ENCODE measurements at places on chromosomes 3 and 15. TPM values are rescaled to one million over a fixed set of nuclear protein-coding genes. Genes with fewer than 3 reads are reported as not detected.

DNA sequence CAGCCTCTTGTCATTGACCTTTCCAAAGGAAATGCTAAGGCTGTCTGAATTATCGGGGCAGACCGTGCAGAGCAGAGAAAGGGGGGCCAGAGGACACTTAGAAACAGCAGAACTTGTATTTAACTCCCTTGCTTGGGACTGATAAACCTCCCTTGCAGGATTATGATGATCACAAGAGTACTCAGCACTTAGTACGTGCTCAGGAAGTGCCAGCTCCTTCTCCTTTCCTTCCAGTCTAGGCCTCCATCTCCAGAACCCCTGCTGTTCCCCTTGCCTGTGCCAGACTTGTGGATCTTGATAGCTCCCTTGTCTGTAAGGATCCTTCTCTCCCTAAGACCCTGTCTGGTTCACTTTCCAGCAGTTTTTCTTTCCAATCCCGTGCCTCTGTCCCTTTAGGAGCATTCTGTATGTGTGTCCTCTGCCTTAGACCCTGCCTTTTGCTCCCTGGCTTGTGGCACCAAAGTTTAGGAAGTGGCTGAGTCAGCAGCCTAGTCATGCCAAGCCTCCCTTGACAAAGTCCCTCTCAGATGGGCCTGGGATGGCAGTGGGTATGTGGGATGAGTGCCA is 747 bp downstream of the SORD start:
- H3K4me1 ChIP-seq, result peaks cover 43% of the 10 kb centered on the region
- H3K4me3 ChIP-seq, result peak overlapping the region; percentile 91
- peaks cover 20% of the 10 kb centered on the region for H3K36me3 ChIP-seq
- DNase-seq, result no peak
- H3K27ac ChIP-seq, result peak overlapping the region; percentile 90

DNA sequence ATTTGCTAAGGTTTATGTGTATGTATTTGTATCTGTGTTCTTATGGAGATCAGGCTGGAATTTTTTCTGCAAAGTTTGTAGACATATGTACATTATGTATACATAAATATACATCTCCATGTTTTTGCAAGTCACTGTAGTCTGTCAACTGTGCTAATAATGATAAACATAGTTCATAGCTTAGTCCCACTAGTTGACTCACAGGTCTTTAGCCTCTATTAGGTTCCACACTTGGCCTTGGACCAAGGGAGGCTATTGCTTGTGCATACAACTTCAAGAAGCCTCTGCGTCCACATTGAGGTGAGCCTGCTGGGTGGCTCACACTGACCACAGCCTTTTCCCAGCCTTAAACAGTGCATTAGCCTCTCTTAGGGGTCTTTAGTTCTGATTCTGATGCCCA is 243.8 kb upstream of the PEX5L start:
- peaks cover 24% of the 10 kb centered on the region for H3K27me3 ChIP-seq
- H3K4me1 ChIP-seq, result peaks cover 2% of the 10 kb centered on the region
- no peak for DNase-seq
- no peak overlapping the region for H3K4me3 ChIP-seq

DNA sequence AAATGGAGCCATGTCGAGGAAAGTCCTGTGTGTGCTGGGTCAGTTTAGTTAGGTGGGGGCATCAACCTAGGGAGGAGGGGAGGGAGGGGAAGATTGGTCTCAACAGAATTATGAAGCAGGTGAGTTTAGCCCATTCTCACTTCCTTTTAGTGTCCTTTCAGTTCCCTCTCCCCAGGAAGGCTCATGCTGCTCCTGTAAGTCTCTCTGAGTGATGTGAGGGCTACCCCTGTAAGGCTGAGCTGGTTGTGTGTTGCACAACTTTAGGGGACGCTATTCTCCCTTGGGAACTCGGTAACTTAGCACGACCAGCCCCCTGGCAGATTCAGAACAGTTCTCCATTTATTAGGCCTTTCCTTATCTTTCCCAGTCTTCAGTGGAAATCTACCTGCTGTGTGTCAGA is 21.2 kb downstream of the IL5RA start:
- no peaks in the 10 kb centered on the region for H3K27me3 ChIP-seq
- H3K4me3 ChIP-seq, result no peak overlapping the region
- peaks cover 1% of the 10 kb centered on the region for H3K4me1 ChIP-seq
- no peak overlapping the region for H3K27ac ChIP-seq

- H3K27me3 ChIP-seq, result no peaks in the 10 kb centered on the region
- H3K4me3 ChIP-seq, result no peak overlapping the region
- no peak overlapping the region for H3K27ac ChIP-seq
- no peaks in the 10 kb centered on the region for H3K36me3 ChIP-seq
These were observed 135.5 kb upstream of the ZPLD1 start for GRCh38 chr3:102299125-102299877.

DNA sequence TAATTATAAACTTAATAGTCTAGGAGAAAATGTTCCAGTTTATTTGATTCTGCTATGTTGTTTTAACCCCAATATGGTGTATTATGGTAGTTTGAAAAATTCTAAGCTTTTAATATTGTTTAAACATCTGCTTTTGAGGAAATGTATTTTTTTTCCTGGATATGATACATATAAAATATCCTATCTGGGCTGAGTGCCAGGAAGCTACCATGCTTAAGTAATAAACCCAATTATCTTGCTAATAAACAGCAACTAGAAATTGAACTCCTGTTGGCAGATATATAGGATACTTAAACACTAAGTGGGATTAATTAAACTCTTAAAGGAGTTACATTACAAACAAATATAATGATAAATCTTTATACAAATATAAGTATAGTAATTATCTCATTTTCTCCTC is 293.7 kb upstream of the GRM7 start:
- H3K4me1 ChIP-seq, result no peaks in the 10 kb centered on the region
- DNase-seq, result no peak
- no peak overlapping the region for H3K27ac ChIP-seq
- H3K36me3 ChIP-seq, result peaks cover 1% of the 10 kb centered on the region
- no peaks in the 10 kb centered on the region for H3K27me3 ChIP-seq

Gene BCL2A1
- not detected for total RNA-seq

Gene NAALADL2
- total RNA-seq, result 10.4 TPM

Gene MITF
- 15.7 TPM for total RNA-seq

DNA sequence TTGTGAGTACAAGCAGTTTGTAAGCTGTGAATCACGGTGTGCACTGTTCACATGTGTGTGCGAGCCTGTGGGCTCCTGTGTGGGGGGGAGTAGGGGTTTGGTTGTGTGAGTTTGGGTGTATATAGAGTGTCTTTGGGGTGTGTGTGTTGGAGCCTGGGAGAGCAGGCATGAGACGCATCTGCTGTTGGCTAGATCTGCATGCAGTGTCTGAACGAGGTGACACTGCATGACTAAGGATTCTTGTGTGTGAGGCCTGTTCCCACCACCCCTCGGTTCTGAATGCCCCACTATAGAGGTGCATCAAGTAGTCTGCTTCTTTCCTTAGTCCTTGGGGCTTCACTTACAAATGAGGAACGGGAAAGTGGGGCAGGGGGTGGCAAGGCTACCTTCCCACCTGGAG is 68.4 kb downstream of the MAGEF1 start:
- H3K27ac ChIP-seq, result no peak overlapping the region
- no peak for DNase-seq
- H3K4me3 ChIP-seq, result no peak overlapping the region

Gene CYP1A2
- total RNA-seq, result not detected

GRCh38 chr3:83622526-83622925 is 1336.3 kb upstream of the CADM2 start:
- H3K4me3 ChIP-seq, result no peak overlapping the region
- no peak overlapping the region for H3K27ac ChIP-seq
- no peaks in the 10 kb centered on the region for H3K36me3 ChIP-seq

DNA sequence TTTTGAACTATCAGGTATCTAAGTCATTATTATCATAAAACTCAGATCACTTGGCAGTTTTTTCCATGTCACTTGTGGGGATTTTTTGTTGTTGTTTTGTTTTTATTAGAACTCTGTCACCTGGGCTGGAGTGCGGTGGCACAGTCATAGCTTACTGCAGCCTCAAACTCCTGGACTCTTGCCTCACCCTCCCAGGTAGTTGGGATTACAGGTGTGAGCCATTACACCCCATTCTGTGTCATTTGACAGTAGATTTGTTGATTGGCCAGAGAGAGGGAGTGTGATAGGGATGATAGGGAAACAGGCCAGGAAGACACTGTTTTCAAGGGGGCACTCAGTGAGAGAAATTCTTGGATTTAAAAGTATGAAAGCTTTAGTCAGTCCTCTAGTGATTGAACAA is 54.7 kb upstream of the SCAANT1 start:
- no peaks in the 10 kb centered on the region for H3K27me3 ChIP-seq
- peak overlapping the region; percentile 53 for H3K27ac ChIP-seq
- no peaks in the 10 kb centered on the region for H3K36me3 ChIP-seq
- H3K4me3 ChIP-seq, result no peak overlapping the region
- DNase-seq, result no peak

- no peak overlapping the region for H3K4me3 ChIP-seq
- H3K36me3 ChIP-seq, result no peaks in the 10 kb centered on the region
- H3K27me3 ChIP-seq, result no peaks in the 10 kb centered on the region
- no peak overlapping the region for H3K27ac ChIP-seq
These were observed 32.0 kb downstream of the DNAH12 start for GRCh38 chr3:57512166-57512565.

DNA sequence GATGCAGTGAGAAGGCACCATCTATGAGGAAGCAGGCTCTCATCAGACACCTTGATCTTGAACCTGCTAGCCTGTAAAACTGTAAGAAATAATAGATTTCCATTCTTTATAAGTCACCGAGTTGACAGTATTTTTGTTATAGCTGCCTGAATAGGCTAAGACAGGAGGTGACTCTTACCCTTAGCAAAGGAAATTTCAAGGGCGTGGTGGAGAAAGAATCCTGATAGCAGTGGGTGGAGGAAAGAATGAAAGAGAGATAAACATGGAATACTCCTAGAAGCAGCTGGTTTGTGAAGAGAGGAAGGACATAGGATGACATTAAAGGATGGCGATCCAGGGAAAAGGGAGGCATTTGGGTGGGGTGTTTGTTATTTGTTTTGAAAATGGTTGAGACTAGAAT is 41.4 kb downstream of the SIDT1 start:
- no peak for DNase-seq
- H3K27me3 ChIP-seq, result no peaks in the 10 kb centered on the region
- H3K4me1 ChIP-seq, result peaks cover 15% of the 10 kb centered on the region
- no peak overlapping the region for H3K4me3 ChIP-seq
- no peak overlapping the region for H3K27ac ChIP-seq
- no peaks in the 10 kb centered on the region for H3K36me3 ChIP-seq

DNA sequence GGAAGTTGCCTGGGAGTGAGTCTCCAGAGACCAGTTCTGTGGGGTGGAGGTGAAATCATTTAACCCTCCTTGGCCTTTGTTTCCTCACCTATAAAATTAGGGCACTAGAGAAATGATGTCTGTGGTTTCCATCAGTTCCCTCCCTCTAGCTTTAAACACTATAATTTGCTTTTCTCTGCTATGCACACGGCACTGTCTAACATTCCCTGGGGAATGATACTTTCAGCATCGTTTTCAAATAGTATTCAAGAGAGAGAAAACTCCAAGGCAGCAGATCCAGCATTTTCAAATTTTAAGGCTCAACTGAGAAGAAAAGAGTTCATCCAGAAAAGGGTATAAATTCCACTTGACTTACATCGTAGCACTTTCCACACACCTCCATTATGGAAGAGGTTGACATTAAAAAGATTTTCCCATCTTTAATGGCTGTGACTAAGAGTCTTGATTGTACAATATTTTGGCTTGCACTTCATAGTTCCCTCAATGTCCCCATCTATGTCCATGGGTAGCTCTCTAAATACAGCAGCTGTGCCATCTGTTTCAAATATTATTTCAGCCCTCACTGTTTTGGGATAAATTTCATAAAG is 137.7 kb upstream of the ZPLD1 start:
- no peaks in the 10 kb centered on the region for H3K27me3 ChIP-seq
- DNase-seq, result no peak
- H3K27ac ChIP-seq, result no peak overlapping the region
- H3K4me3 ChIP-seq, result no peak overlapping the region
- peaks cover 19% of the 10 kb centered on the region for H3K4me1 ChIP-seq
- no peaks in the 10 kb centered on the region for H3K36me3 ChIP-seq

- no peak for DNase-seq
- H3K27ac ChIP-seq, result no peak overlapping the region
- no peak overlapping the region for H3K4me3 ChIP-seq
- H3K4me1 ChIP-seq, result no peaks in the 10 kb centered on the region
These were observed 15.3 kb downstream of the DNAJC13 start for GRCh38 chr3:132432639-132433038.

DNA sequence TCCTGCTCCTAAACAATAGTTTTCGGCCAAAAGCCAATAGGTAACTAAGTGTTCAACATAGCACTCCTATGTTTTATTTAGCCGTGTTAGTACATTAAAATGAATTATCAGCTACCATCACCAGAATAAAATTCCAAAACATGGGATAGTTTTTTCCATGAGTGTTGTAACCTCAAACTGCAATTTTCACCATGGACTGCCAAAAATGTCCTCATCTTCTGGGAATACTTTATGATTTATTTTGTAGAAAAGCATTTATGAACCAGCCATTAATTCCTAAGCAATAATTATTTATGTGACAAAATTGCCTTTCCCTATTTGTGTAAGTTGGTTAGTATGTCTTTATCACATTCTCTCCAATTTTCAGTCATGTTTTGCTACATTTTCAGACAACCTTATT is 438.1 kb downstream of the NAALADL2 start:
- H3K27ac ChIP-seq, result no peak overlapping the region
- no peaks in the 10 kb centered on the region for H3K27me3 ChIP-seq
- no peak for DNase-seq
- H3K4me3 ChIP-seq, result no peak overlapping the region

Gene PHLDB2
- total RNA-seq, result 59.1 TPM

- peaks cover 3% of the 10 kb centered on the region for H3K27me3 ChIP-seq
- H3K36me3 ChIP-seq, result no peaks in the 10 kb centered on the region
- no peak for DNase-seq
- H3K4me3 ChIP-seq, result no peak overlapping the region
These were observed 74.9 kb upstream of the XCR1 start for GRCh38 chr3:46102059-46102779.

GRCh38 chr15:66865622-66866611 is 163.9 kb downstream of the SMAD6 start:
- no peaks in the 10 kb centered on the region for H3K27me3 ChIP-seq
- peaks cover 5% of the 10 kb centered on the region for H3K4me1 ChIP-seq
- no peak for DNase-seq
- no peak overlapping the region for H3K4me3 ChIP-seq
- H3K27ac ChIP-seq, result no peak overlapping the region

- H3K27me3 ChIP-seq, result peaks cover 4% of the 10 kb centered on the region
- DNase-seq, result no peak
- peaks cover 2% of the 10 kb centered on the region for H3K36me3 ChIP-seq
- no peak overlapping the region for H3K4me3 ChIP-seq
- H3K4me1 ChIP-seq, result no peaks in the 10 kb centered on the region
- no peak overlapping the region for H3K27ac ChIP-seq
These were observed 69.6 kb downstream of the ASB7 start for GRCh38 chr15:100671858-100672543.

GRCh38 chr3:12901623-12902045 is 60.3 kb upstream of the RPL32 start:
- no peak overlapping the region for H3K27ac ChIP-seq
- no peaks in the 10 kb centered on the region for H3K27me3 ChIP-seq
- peaks cover 16% of the 10 kb centered on the region for H3K36me3 ChIP-seq
- H3K4me3 ChIP-seq, result no peak overlapping the region
- no peaks in the 10 kb centered on the region for H3K4me1 ChIP-seq

Gene CYP8B1
- total RNA-seq, result not detected

- H3K36me3 ChIP-seq, result peaks cover 35% of the 10 kb centered on the region
- no peak overlapping the region for H3K27ac ChIP-seq
- no peak for DNase-seq
- no peak overlapping the region for H3K4me3 ChIP-seq
These were observed 40.1 kb downstream of the CBLB start for GRCh38 chr3:105828703-105829102.

Measured in progenitor cell of endocrine pancreas (in vitro differentiated cells).